ENCODE measurements at places on chromosomes 7 and 10. TPM values are rescaled to one million over a fixed set of nuclear protein-coding genes. Genes with fewer than 3 reads are reported as not detected.

The CAV2 gene
- 12.8 TPM for total RNA-seq

The LIPF gene
- total RNA-seq, result not detected

DNA sequence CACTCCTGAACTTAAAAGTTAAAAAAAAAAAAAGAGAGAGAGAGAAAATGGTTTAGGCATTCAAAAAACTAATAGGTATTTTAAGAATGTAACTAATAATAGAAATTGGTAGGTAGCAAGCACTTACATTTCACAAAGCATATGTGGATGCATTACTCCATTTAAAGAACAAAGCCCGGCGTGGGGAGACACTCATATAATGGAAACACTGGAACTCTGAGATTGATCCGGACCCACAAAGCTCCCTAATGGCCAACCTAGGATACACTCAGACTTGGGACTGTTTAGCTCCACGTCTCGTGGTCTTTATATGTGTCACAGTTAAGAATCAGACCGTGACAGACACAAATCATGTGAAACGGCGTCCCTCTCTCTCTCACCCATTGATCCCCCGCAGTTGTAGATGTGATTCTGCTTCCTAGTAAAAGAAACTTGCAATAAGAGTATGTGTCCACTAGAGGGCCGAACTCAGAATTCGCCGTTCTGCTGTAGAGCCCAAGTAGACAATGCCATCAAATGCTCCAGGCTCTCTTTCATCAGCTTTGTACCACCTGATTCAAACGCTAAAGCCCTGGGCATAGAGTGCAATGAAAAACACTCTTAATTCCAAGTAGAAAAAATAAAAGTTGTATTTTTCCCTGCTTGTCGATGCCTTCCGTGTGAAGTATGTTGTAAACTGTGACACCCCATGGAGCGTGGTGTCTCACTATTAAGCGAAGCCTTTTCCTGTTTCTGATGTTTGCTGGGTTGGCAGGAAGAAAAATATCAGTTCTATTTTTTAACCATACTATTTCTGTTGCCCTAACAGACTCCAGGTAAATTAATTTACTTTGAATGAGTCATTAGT is 429.0 kb upstream of the MTPN start:
- no peak overlapping the region for H3K4me3 ChIP-seq
- no peak overlapping the region for H3K27ac ChIP-seq
- H3K4me1 ChIP-seq, result no peaks in the 10 kb centered on the region

DNA sequence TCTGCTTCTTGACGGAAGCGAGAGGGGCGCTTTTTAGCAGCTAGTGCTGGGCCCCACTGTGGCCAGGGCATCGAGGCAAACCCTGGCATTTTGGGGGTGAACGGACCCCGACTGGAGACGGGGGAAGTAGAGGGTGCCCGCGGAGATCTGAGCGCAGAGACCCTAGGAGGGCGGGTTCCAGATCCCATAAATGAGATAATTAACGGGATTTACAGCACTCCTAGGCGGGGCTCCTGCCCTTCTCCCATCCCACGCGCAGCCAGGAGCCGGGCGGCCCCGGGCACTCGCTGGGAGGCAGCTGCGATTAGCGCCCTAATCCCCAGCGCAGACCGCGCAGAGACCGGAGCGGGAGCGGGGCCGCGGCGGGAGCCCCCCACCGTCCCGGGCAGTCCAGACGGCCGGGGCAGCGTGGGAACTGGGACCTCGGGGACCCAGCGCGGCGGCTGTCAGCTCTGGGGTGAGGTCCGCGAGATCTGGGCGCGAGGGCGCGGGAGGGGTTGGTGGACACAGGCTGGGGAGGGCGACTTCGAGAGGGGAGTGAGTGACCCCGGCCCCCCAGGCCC is 735 bp downstream of the JCAD start:
- peak overlapping the region; percentile 87 for H3K4me3 ChIP-seq
- no peaks in the 10 kb centered on the region for H3K27me3 ChIP-seq
- H3K4me1 ChIP-seq, result no peaks in the 10 kb centered on the region
- no peaks in the 10 kb centered on the region for H3K36me3 ChIP-seq
- DNase-seq, result peak; percentile 21
- peak overlapping the region; percentile 80 for H3K27ac ChIP-seq

DNA sequence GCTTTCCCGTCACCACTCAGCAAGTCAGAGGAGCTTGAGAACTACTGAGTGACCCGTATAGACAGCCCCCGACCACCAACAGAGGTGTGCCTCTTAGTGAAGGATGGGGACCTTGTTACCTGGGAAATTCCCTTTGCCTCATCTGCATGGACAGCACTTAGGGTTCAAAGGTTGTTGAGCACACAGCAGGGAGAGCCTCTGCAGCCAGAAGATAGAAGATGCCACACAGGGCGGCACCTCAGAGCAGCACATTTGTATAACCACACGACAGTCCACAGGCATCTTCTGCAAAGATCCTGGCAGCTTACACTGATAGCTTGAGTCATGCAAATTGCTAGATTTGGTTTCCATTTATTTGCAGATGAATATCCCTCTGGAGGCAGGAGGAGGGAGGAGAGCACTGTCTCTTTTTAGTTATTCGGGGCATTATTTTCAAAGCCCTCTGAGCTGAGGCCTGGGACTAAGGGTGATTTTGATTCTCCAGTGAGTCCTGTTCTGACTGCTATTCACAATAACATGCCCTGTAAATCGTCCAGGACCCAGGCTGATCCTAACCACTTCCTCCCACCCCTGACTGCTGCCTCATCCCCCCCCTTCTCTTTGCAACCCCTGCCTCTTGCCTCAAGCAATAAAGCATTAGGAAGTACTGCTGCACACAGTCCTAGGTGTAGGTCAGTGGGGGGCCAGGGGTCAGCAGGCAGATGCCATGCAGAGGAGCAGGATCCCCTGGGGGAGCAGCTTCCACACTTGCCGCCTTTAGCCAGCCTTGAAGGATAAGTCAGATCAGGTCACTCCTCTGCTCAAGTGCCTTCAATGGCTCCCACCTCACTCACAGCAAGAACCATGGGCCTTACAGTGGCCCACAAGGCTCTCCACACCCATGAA is 24.6 kb upstream of the INMT start:
- H3K36me3 ChIP-seq, result no peaks in the 10 kb centered on the region
- H3K27me3 ChIP-seq, result no peaks in the 10 kb centered on the region
- H3K4me3 ChIP-seq, result no peak overlapping the region
- DNase-seq, result no peak
- no peak overlapping the region for H3K27ac ChIP-seq
- no peaks in the 10 kb centered on the region for H3K4me1 ChIP-seq
